ENCODE measurements at places on chromosomes 3 and 15. TPM values are rescaled to one million over a fixed set of nuclear protein-coding genes. Genes with fewer than 3 reads are reported as not detected.

Gene IL17RC
- 28.8 TPM for total RNA-seq

Gene CLDN1
- total RNA-seq = 0.10 TPM

Gene SLC30A4
- total RNA-seq = 8.5 TPM

Gene CMSS1
- total RNA-seq = 51.5 TPM

Gene PPP1R14D
- total RNA-seq = not detected

Data from mesenteric fat pad (tissue), 1 donor.